ENCODE measurements at places on chromosomes 6 and 20.

DNA sequence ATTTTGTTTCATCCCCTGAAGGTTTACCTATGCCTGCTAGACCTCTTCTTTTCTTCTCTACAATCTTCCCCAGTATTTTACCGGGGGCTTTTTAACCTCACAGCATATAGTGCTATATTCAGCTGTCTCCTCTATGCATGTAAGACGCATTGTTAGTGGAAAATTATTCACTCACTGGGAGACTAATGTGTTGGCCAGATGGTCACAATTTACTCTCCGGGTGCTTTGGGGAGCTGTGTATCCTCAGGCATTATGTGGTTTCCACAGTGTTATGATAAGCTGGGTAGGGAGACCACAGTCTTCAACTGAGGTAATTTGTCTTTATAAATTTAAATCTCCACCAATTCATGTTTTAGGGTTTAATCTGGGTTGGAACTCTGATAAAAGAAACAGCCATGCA lies 553.8 kb upstream of the PTCHD4 start:
- no peak for DNase-seq

GRCh38 chr6:25181923-25182322 lies 97.3 kb upstream of the CARMIL1 start:
- no peak for DNase-seq

DNA sequence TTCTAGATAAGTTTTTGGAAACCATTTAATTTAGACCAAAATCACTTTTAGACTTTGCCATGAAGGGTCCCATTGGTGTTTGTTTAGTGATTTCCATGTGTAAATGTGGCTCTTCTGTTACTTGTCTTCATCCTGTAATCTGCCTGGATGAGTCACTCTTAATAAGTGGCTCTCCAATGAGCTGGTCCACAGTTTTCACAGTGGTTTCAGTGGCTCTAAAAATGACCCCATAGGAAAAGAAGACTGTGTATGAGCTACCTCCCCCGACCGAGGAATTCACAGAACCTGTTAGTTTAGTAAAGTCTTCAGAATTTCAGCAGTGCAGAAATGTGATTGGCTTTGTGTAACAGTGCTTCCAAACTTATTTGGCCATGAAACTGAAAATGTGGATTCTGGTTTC lies 492.0 kb upstream of the MARCKS start:
- DNase-seq, result no peak

DNA sequence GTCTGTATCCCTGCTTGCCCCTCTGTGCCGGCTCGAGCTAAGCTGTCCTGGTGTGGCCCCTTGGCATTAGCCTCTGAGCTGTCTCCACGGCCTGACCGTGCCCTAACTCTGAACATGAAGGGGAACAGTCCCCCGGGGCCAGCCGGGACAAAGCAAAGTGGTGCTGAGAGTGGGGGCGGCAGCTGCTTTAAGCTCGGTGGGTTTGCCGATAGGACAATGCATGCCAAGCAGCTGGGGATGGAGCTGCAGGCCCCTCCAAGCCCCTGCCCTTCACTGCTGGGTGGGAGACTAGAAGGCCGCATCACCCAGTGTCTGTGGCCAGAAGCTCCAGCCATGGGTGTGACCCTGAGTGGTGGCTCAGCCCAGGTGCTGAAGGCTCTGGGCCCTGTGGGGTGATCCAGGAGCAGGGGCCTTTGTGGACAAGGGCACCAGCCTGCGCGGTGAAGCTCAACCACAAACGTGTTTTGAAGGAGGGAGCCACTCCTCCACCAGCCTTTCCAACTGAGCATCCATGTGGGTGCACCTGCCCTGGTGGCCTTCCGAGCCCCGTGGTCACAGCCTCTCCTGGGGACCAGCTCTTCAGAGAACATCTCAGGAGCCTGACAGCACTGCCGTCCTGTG lies 242.5 kb downstream of the ERMARD start:
- no peak for DNase-seq

DNA sequence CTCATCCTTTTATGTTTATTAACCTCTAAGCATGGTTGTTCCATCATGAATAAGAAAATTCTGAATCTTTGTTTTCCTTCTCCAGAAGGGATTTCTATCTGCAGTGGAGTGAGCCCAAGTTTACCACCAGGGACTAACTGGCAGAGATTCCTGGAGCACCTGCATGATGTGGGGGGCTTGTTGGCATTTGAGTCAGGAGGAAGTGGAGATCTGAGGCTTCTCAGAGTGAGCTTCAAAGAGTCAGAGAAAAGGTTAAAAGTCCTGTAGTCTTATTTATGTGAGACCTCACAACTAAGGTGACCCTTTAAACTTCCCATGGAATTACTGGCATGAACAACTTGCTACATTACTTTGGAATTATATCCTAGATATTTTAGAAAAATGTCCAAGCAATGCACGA lies 138.1 kb upstream of the SLC24A3 start:
- no peak for DNase-seq

- no peak for DNase-seq
Observed at GRCh38 chr20:56630086-56630493, 984 bp downstream of the TFAP2C start.
